ENCODE measurements at places on chromosomes 7 and 10. TPM values are rescaled to one million over a fixed set of nuclear protein-coding genes. Genes with fewer than 3 reads are reported as not detected.

GRCh38 chr10:20256969-20257368, 440.7 kb downstream of the PLXDC2 start:
- no peaks in the 10 kb centered on the region for H3K36me3 ChIP-seq
- no peak for DNase-seq
- H3K4me1 ChIP-seq, result no peaks in the 10 kb centered on the region
- H3K27me3 ChIP-seq, result no peaks in the 10 kb centered on the region
- H3K4me3 ChIP-seq, result no peak overlapping the region

DNA sequence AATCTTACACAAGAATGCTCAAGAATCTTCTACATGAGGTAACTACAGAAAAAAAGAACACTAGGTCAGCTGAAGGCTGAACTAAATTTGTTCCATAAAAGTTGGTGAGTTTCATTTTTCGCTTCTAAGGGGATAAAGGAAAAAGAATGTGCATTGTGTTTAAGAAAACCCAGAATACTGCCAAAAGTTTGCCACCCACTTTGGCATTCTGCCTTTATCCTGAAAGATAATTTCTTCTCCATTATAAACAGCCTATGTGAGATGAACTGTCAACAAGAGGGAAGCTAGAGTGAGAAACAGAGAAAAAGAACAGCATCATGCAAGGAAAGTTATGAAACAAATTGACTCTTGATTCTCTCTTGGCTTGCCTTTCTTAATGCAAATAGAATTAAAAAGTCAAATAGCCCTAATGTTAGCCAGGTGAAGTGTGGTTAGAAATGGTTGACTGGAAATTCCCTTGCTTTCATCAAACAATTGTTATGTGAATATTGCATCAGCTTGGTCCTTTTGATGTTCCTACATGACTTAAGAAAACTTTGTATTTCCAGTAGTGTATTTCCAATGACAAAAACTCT, 25.8 kb downstream of the STEAP1 start:
- no peak overlapping the region for H3K4me3 ChIP-seq
- H3K36me3 ChIP-seq, result peaks cover 6% of the 10 kb centered on the region
- peaks cover 2% of the 10 kb centered on the region for H3K27me3 ChIP-seq
- DNase-seq, result no peak
- no peak overlapping the region for H3K27ac ChIP-seq

- no peak for DNase-seq
- H3K27me3 ChIP-seq, result no peaks in the 10 kb centered on the region
- no peak overlapping the region for H3K4me3 ChIP-seq
- H3K36me3 ChIP-seq, result no peaks in the 10 kb centered on the region
Observed at GRCh38 chr10:52276986-52277385, 37.1 kb upstream of the DKK1 start.

- H3K27ac ChIP-seq, result no peak overlapping the region
- H3K36me3 ChIP-seq, result no peaks in the 10 kb centered on the region
- no peak for DNase-seq
Observed at GRCh38 chr10:133091316-133091715, 3.6 kb downstream of the ADGRA1 start.

DNA sequence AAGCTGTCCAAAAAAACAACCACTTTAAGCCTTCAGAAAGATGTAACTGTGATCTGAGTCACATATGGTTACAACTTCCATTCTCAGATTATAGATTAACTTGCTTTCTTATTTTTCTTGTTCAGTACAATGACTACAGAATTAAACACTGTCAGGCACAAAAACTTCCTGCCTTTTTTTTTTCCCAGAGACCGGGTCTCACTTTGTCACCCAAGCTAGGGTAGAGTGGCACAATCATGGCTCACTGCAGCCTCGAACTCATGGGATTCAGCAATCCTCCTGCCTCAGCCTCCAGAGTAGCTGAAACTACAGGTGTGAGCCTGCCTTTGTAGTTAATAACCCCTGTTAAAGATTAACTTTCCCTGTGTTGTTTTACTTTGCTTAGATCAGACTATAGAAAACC, 163.2 kb downstream of the AVL9 start:
- H3K27me3 ChIP-seq, result peaks cover 12% of the 10 kb centered on the region
- no peak for DNase-seq
- H3K36me3 ChIP-seq, result no peaks in the 10 kb centered on the region
- no peak overlapping the region for H3K27ac ChIP-seq
- H3K4me3 ChIP-seq, result no peak overlapping the region

DNA sequence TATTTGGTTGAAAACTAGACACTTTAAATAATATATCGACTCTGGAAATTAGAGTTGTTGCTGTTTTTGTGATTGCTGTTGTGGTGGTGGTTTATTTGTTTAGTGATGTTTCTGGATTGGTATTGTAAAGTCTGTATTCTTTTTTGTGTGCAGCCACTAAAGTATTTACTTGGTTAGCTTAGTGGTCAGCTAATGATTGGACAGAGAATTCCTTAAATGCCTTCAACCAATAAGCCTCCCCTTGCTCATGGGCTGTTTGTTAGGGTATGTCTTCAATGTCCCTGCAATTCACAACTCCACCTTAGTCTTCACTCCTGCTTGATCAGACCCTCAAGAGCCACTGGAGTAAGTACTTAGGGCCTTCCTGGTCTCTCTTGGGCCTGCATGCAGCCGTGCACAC, 71.0 kb downstream of the PAXIP1 start:
- peaks cover 27% of the 10 kb centered on the region for H3K36me3 ChIP-seq
- H3K4me3 ChIP-seq, result no peak overlapping the region
- no peak overlapping the region for H3K27ac ChIP-seq
- no peaks in the 10 kb centered on the region for H3K27me3 ChIP-seq

DNA sequence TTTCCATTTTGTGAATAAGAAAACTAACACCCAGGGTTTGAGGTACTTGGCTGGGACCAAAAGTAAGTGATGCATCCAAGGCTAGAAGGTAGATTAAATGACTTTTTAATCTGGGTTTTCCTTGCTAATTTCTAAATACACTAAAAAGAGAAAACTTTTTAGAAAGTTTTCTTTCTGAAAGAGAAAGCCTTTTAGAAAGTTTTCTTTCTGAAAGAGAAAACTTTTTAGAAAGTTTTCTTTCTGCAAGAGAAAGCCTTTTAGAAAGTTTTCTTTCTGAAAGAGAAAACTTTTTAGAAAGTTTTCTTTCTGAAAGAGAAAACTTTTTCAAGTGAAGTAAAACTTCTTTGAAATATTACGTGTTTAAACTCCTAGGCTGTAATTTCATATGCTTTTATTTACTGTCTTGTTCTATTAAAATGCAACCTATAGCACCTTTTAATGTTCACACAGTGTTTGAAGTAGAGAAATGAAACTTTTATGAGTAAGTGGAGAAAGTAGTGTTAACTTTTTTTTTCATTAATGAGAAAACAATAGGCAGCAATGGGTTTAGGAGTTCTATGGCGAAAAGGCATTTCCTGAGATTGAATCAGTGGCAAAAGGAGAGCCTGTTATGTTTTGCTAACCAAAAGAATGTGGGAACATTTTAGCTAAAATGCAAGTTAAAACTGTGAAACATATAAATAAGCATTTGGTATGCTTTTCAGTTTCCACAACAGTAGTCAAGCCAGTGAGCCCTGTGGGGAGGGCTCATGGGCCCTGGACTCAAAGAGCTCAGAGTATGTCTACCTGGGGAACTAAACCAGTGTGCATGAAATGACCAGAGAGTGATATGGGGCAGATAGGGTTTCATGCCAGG, 103.7 kb downstream of the RBM20 start:
- H3K4me3 ChIP-seq, result no peak overlapping the region
- DNase-seq, result no peak
- peaks cover 38% of the 10 kb centered on the region for H3K4me1 ChIP-seq
- peaks cover 10% of the 10 kb centered on the region for H3K36me3 ChIP-seq
- no peaks in the 10 kb centered on the region for H3K27me3 ChIP-seq

- no peak overlapping the region for H3K27ac ChIP-seq
- no peak overlapping the region for H3K4me3 ChIP-seq
- peaks cover 6% of the 10 kb centered on the region for H3K4me1 ChIP-seq
- H3K36me3 ChIP-seq, result no peaks in the 10 kb centered on the region
- DNase-seq, result no peak
Observed at GRCh38 chr7:63117-63480, 129.3 kb upstream of the FAM20C start.

DNA sequence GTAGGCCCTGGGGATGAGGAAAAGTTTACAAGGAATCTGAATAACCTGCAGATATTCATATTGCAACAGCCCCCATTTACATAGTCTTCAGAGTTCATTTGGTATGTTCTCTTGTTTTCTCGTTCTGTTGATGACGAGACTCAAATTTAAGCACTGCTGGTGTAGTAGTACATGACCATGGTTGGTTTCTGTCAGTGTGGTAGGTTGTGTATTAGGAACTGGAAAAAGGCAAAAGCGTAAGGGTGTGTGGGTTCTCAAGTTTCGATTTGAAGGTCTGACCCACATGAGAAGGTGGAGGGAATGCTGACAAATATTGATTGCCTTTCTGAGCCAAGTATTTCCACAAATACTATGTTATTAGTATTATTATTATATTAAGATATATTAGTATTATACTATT, 151.7 kb downstream of the AUTS2 start:
- no peaks in the 10 kb centered on the region for H3K4me1 ChIP-seq
- peaks cover 4% of the 10 kb centered on the region for H3K27me3 ChIP-seq
- H3K36me3 ChIP-seq, result no peaks in the 10 kb centered on the region
- no peak for DNase-seq

DNA sequence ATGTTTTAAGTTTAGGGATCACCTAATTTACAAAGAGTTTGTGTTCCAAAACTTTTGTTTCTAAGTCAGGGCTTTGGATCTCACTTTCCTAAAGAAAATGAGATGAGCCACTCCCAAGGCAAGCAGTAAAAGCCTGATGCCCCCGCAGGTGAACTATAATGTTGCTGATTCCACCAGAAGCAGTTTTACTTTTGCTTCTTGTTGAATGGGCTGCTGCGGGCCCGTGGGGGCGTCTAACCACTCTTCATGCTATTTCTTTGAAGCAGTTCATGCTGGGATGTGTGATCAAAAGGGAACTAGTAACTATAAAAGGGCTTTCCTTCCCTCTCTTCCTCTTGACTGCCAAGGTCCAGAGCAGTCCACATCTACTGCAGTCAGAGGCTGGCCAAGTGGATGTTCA, 118.7 kb upstream of the NEBL start:
- H3K4me1 ChIP-seq, result no peaks in the 10 kb centered on the region
- no peaks in the 10 kb centered on the region for H3K36me3 ChIP-seq
- no peaks in the 10 kb centered on the region for H3K27me3 ChIP-seq
- no peak overlapping the region for H3K4me3 ChIP-seq

Gene PHKG1
- total RNA-seq, result 1.8 TPM

Gene DNAJC1
- total RNA-seq, result 26.5 TPM

Gene ASZ1
- total RNA-seq, result not detected

Gene HMX3
- total RNA-seq, result not detected

Gene OPN4
- total RNA-seq, result not detected

Gene NXPH1
- not detected for total RNA-seq

Gene UTF1
- total RNA-seq, result not detected

Gene ZNF277
- 15.8 TPM for total RNA-seq
